HFFc6 (cell line): ENCODE measurements at places on chromosomes 12 and 14. TPM values are rescaled to one million over a fixed set of nuclear protein-coding genes. Genes with fewer than 3 reads are reported as not detected.
A peak's percentile ranks its signal among the peaks of the same experiment; 100 is the strongest.

ACTN1 gene
- 784 to 795 TPM (median 791 TPM) in 3 replicates for total RNA-seq

SIX6 gene
- total RNA-seq, result not detected in 3 replicates

DNA sequence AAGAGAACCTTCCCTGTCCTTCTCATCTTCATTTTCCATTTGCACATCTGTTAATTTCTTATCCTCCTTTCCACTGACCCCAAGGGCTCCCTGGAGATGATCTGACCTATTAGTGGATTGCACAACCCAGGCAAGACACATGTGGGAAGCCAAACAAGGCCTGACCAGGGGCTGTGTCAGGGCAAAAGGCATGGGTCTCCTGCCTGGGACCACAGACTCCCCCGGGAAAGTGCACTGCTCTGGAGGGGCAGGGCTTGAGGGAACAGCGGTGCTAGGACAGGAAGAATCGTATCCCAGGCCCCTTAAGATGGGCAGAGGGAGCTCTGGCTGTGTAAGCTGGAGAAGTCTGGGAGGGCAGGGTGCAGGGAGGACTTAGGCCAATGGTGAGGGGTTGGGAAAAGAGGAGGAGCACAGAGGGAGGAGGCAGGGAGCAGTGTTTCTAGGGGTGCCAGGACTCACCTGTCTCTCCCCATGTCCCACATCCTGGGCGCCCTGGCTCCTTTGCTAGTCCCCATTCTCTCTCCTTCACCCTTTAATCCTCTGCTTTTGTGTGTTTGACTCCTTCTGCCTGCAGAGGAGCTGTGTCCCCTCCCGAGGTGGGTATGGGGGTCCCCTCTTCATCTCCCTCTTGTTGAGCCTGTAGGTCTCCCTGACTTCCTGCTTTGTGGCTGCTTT is 25.3 kb downstream of the PLEKHG3 start:
- no peaks in the 10 kb centered on the region for H3K27me3 ChIP-seq
- no peak overlapping the region for H3K4me3 ChIP-seq
- DNase-seq, result no peak
- peaks cover 21% of the 10 kb centered on the region for H3K4me1 ChIP-seq
- H3K27ac ChIP-seq, result no peak overlapping the region

- H3K36me3 ChIP-seq, result no peaks in the 10 kb centered on the region
- peaks cover 7% of the 10 kb centered on the region for H3K27me3 ChIP-seq
- DNase-seq, result peak; percentile 56
- H3K4me1 ChIP-seq, result peaks cover 5% of the 10 kb centered on the region; the same call in 1 of the 2 replicates
These were observed 3.4 kb downstream of the GPR84 start for GRCh38 chr12:54360717-54361456.

DNA sequence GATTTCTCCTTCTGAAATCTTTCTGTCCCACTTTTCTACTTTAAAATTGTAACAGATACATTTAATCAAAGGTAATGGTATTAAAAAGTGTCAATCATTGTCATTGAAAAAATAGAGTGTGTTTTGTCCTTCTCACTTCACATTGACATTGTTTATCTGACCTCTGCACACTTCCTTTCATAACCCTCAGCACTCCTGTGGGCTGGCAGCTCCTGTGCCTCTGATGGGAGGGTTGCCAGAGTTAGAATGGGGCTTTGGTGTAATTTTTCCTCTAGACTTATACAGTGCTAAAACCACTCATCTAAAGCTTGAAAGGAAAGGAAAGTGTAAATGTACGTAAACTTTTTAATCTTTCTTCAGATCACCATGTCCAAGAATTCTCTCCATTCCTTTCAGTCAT is 23.7 kb downstream of the KCNA1 start:
- H3K27ac ChIP-seq, result no peak overlapping the region
- peaks cover 7% of the 10 kb centered on the region for H3K4me1 ChIP-seq
- no peak overlapping the region for H3K4me3 ChIP-seq
- DNase-seq, result no peak

DIO2 gene
- total RNA-seq, result 64.0 to 101 TPM (median 68.0 TPM) in 3 replicates

GRCh38 chr12:12716793-12717585 is at the start of gene CDKN1B:
TSS of gene CDKN1B (plus strand) at chr12:12717368. CDS start at chr12:12717840, 472 bp downstream.
- peaks cover 3% of the 10 kb centered on the region for H3K27me3 ChIP-seq
- peak; percentile 94 for DNase-seq
- peaks cover 53% of the 10 kb centered on the region for H3K4me1 ChIP-seq
- peak within 1 kb of the TSS; percentile 94 for H3K27ac ChIP-seq

ADAM20 gene
- total RNA-seq, result 0.07 to 0.18 TPM (median 0.09 TPM) in 3 replicates
